Activated CD4-positive, alpha-beta T cell treated with anti-CD3 and anti-CD28 coated beads, Interleukin-2, amount 10 ng/mL, durations not matched to agents 24 days and 14 days (primary cell): ENCODE measurements at places on chromosomes 1 and 21.

DNA sequence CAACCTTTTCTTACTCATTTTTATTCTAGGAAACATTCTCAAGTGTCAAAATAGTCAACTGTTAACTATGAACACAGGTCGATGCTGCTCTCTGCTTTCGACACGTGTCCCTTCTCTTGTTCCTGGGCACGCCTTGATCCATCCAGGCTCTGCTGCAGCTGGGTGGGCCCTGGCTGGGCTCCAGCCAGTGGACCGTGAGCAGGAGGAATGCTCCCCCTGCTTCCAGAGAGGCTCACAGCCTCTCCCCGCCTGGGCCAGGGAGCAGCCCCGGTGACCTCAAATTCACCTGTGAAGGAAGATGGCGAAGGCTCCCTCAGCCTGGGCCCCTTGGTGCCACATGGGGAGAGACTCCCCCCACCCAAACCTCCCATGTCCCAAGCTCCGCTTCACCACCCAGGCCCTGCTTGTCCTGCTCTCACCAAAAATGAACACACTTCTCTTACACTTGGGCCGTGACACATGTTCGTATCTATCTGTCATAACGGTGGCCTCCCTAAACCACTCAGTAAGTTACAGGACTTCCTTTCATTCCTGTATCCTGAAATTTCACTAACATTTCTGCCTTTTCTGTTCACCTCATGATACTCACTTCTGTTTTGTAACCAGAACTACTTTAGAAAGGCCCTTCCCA lies 24.6 kb upstream of the ADARB1 start:
- no peak for DNase-seq

DNA sequence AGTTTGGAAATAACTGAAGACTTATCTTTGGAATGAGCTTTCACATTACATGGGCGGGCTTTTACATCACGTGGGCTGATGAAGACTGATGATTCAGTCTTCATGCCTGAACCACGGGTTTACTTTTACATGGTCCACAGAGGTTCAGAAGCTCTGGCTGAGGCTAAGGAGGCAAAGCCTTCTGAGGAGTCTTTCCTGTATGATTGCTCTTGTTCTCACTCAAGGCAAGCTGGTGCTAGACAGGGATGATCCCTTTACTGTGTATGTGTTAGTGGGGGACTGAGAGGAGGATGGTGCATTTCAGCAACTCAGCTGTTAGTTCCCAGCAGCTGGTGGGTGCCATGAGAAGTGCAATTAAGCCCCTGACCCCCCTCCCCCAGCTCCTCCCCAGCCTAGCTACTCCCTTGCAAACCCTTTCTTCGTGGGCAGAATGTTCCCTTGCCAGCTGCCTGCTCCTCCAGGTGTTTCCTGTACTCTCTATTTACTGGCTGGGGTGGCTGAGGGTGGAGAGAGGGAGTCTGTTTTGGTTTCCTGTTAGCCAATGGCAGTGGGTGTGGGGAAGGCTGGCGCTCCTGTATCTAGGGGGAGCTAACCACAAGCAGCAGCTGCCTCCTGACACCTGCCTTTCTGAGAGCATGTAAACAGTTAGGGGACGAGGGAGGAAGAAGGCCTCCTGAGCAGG lies 15.4 kb downstream of the BTG2 start:
- peak; percentile 92 for DNase-seq

DNA sequence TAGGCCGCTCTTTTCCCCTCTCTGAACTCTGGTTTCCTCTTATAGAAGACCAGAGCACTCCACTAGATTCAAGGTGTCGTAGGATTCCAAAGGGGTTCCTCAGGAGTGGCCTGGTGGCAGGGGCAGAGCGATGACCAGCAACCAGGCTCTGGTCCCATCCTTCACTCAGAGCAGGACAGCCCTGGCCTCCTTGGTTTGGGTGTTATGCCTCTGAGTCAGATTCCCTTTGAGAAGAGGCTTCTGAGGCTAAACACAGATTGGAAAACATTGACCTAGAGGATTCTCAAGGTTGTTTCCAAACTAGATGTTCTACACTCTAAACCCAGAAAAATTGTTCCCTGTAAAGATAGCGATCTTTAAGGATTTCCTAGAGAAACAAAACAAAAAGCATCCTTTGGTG lies 49.8 kb upstream of the IKBKE start:
- no peak for DNase-seq

DNA sequence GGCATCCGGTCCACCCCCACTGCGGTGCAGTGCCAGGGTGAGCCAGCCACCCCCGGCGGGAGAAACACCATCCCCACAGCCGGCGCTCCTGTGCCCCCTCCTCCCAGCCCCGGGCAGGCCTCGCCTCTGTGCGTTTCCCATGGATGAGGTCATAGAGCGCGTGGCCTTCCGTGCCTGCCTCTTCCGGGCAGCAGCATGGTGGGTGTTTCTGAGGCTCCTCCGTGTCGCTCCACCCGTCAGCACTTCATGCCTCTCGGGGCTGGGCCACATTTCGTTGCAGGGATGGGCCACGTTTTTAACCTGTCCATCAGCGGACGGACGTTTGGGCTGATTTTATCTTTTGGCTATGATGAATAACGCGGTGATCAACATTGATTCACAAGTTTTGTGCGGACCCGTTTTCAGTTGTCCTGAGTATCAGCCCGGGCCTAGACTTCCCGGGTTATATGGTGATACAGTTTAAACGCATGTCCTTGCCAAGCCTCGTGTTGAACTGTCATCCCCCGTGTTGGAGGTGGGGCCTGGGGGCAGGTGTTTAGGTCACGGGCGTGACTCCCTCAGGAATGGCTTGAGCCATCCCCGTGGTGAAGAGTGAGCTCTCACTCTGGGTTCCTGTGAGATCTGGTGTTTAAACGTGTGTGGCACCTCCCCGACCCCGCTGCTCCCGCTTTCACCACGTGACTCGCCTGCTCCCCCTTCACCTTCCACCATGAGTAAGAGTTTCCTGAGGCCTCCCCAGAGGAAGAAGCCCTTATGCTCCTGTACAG lies 64.8 kb downstream of the SLX9 start:
- DNase-seq: no peak

DNA sequence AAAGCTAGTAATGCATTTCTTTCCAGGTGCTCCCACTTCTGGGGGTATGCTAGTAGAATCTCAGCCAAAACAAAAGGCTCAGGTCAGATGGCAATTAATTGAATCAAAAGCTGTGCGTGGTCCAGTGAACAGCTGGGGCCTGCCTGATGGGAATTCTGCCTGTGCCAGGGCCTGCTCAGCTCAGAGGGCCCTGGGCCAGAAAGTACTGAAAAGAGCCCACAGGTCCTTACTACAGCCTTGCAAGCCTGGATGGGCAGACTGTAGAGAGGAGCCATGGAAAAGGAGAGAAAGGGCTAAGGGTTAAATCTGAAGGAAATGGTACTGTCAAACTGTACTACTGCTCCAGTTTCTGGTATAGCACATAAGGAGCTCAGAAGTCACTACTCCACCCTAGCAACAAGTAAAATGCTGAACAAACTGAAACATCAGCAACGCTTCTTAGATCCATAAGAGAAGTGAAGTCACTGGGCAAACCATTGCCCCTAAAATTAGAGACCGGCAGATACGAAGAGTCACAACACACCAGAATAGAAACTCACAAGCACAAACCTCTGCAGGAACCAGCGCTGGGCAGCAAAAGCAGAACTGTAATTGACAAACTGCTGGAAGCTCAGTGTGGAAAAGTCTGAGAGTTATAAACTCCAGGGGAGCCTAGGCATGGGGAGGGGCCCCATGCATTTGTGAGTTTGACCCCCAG lies 121.1 kb upstream of the SYT6 start:
- DNase-seq: no peak

DNA sequence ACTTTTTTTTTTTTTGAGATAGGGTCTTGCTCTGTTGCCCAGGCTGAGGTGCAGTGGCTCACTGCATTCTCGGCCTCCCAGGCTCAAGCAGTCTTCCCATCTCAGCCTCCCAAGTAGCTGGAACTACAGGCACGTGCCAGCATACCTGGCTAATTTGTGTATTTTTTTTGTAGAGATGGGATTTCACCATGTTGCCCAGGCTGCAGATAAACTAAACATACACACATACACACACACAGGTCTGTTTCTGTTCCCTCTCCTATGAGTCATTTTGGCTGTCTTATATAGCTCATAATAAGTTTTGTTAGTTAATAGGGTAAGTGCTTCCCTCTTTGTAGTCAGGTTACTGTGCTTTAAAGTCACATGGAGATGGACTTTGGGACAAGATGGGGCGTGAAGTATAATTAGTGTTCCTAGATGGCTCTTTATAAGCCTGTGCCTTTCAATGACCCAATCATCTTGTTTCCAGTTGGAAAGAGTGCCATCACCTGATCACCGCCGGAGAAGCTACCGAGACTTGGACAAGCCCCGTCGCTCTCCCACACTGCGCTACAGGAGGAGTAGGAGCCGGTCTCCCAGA lies 9.1 kb downstream of the PRPF38A start:
- no peak for DNase-seq

GRCh38 chr21:43703035-43703880 lies 15.7 kb upstream of the PDXK start:
- DNase-seq: peak; percentile 78

GRCh38 chr1:102219463-102219862 lies 222.7 kb upstream of the OLFM3 start:
- DNase-seq: no peak

GRCh38 chr1:246748867-246749266 lies 24.7 kb downstream of the SCCPDH start:
- DNase-seq: no peak

GRCh38 chr1:7406641-7407543 lies 364.2 kb upstream of the VAMP3 start:
- peak; percentile 41 for DNase-seq

- peak; percentile 48 for DNase-seq
Measured at GRCh38 chr1:227791425-227792143, 23.9 kb upstream of the PRSS38 start.

DNA sequence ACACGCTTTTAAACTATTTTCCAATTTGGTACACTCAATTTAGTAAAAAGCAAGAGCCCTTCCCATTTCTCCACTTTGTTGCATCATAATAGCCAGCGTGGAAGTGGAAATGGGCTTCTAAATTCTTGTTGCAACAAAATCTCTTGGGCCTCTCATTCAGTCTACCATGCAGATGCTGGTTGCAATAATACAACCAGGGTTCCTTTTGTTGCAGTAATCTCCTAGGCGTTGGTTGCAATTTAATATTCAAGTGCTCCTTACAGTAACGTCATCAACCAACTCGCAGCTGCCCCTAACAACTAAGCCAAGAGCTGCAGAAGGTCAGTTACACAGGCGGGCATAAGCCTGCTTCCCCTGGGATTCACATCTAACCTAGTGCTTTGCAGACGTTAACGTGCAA lies 2.7 kb upstream of the HDGF start:
- no peak for DNase-seq

DNA sequence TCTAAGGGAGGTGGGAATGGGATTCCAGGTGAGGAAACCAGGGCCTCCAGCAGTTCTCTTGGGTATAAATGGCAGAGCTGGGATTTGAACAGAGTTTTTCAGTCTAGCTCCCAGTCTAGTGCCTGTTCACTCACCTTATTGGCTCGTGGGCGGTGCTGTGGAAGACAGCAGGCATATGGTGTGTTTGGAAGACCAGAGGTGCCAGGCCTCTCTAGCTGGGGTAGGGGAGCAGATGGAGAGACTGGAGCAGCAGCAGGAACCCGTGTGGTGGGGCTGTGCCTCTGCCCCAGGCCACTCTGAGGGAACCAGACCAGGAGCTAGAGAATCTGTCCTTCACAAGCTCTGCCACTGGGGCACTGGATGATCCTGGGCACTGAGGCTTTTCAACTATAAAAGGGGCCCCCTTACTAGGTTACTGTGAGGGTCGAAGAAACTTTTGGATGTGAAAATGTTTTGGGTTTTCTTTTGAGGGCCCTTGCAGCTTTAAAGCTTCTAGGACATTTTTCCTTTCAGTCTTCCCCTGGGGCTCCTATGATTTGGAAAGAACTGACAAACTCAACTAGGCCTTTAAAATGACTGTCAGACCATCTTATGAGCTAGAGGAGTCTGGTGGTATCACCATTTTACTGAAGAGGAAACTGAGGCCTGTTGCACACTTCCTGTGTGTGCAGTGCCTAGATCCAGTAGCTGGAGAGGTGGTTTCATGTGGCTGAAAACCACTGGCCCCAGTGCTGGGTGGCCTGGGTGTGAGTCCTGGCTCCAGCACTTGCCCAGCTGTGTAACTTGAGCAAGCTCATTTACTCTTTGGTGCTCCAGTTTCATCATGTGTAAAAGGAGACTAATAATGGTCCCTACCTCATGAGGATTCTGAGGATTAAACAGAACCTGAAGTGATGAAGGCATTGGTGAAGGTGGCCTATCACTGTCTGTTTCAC lies 6.1 kb downstream of the DMRTB1 start:
- DNase-seq: no peak

- no peak for DNase-seq
Measured at GRCh38 chr1:23191199-23191598, 22.5 kb upstream of the LUZP1 start.

GRCh38 chr1:234773936-234774677 lies 164.1 kb upstream of the IRF2BP2 start:
- DNase-seq: peak; percentile 55

DNA sequence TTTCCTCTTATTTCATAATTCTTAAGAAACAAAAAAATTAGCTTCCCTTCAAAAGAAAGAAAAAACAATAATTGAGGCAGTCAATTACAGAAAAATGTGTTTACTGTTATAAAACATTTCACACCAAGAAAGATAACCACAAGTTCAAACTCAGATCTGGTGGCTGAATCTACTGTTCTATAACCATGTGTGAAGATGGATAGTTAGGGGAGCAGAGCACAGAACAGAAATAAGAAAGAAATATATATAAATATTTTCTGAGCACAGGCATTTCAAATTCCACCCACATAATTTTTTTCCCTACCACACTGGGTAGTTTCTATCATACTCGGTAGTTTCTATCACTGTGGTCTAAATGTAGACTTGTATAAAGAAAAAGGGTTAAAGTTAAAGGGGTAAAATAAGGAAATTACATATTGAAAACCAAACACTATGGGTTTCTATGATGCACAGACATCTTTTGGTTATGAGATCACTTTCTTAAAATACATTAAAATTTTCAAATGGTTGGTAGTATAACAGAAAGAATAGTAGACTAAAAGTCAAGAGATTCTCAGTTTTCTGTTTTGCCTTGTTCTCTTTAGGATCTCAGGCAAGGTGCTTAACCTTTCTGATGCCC lies 10.8 kb downstream of the LYST start:
- DNase-seq: no peak

- no peak for DNase-seq
Measured at GRCh38 chr21:25368531-25368930, 238.8 kb downstream of the MRPL39 start.

DNA sequence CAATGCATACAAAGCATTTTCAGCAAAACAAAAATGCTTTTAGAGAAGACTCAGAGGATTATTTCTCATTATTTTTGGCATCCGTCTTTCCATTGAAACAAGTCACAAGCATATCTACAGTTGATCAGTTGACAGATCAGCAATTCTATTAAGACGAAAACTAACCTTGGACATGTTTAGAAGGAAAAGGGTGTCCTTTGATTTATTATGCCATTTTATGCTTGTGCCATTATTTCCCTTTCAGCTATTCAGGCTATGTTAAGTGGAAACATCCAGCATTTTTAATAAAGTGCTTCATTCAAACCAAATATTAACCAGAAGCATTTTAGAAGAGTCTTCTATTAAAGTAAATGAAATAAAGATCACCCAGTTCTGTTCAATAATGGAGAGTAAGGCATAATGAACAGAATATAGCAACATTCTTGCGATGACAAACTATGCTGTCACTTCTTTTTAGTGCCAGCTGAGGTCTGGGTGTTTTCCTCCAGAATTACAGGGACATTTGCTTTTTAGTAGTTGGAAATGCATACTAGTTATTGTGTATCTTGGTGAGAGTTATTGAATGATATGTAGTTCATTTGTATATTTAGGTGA lies 481.4 kb downstream of the PLA2G4A start:
- DNase-seq: no peak
